ENCODE measurements at places on chromosomes 2 and 18.

DNA sequence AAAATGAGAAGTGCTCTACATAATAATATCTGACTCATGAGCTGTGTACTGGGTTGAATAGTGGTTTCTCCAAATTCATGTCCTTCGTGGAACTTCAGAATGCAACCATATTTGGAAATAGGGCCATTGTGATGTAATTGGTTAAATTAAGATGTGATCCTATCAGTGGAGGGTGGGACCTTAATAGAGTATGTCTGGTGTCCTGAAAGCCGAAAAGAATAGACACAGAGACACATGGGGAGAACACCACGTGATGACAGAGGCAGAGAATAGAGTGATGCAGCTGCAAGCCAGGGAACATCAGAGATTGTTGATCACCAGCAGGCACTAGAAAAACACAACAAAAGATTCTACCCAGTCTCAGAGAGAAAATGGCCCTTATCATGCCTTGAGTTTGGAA is 310.1 kb downstream of the EXOC6B start:
- no peak for DNase-seq

DNA sequence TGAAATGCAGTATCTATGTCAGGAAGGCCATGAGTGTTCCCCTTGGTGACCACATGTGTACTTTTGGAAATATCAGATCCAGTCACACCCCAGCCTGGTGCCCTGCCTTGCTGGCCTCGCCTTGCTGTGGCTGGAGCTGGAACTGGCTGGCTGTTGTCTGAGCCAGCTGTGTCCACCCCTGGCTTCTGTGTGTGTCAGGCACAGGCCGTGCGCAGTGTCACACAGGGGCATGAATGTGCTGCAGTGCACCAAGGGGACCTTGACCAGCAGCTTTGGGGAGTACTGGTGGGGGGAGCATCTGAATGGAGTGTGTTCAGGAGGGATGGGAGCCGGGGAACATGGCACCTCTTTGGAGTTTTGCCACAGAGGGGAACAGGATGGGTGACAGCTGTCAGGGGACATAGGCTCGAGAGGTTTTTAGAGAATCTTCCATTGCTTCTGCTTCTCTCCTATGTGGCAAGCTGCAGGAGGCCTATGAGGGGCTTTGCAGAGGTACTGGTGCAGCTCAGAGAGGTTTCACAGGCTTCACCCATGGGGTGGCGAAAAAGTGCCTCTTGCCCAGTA is 44.7 kb upstream of the FAHD2A start:
- DNase-seq = no peak

- DNase-seq = no peak
Measured at GRCh38 chr2:63049970-63050333, 678 bp upstream of the OTX1 start.

- no peak for DNase-seq
Measured at GRCh38 chr2:159010963-159011362, 42.5 kb downstream of the TANC1 start.

DNA sequence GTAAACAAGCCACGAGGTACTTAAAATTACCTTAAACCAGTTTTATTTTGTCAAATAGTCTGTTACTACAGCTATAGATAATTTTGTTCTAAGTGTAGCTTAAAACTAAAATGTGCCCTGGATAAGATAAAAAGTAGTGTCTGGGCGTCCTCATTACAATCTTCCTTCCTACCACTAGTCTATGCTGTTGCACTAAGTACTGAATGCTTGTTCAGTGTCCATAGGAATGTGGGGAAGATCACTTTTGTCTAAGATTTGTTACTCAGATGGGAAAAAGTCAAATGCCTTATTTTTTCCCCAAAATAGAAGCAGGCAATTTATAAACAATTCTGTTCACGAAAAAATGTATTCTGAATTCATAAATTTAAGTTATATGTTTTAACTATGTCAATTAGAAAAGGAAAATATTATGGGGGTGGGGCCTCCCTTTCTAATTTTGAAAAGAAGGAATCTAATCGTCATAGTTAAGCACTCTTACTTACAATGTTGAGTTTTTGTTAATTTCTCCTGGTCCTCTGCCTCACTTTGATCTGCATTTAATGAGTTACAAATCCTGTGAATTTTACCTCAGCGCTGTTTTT is 140.4 kb upstream of the VRK2 start:
- no peak for DNase-seq

DNA sequence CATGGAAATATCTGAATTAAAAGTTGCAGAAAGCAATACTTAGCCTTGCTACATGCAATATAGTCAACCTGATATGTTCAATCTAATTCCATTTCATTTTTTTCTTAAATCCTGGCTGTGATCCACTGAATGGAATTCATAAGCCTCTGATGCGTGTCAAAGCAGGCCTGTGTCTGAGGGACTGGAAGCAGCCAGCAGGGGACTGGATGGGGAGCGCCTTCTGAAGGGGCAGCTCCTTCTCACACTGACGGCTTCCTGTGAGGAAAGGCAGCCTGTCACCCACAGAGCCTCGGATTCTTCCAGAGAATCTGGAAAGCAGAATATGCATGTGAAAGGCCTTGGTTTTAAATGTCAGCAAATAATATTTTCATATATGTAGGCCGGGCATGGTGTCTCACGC is 73.5 kb downstream of the KCNF1 start:
- DNase-seq = no peak

DNA sequence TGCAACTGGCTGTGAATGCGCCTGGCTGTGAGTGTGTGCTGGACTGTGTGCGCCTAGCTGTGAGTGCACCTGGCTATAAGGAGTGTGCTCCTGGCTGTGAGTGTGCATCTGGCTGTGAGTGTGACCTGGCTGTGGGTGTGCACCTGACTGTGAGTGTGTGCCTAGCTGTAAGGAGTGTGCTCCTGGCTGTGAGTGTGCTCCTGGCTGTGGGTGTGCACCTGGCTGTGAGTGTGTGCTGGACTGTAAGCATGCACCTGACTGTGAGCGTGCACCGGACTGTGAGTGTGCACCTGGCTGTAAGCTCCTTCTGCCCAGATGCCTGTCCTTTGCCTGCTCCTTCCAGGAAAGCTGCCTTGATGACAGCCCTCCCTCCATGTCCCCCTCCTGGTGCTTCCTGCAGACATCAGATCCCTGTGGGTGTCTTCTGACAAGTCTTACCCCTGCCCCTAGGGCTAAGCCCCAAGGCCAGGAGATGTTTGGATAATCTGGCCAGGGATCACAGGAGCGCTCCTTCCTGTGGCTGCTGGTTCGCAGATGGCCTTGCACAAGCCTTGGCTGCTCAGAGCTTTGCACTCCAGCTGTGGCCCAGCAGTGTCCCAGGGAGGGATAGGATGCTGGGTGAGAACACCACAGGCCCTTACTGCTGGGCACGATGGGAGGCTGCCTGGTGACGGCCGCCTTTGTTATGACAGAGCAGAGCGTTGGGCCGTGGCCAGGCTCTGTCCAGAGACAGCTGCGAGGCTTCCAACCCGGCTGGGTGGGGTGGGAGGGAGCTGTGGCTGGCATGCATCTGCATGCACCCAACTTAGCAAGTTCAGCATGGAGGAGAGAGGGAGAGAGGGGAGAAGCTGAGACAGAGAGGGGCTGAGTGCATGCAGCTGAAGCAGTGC is 89.9 kb downstream of the GLI2 start:
- DNase-seq = no peak

DNA sequence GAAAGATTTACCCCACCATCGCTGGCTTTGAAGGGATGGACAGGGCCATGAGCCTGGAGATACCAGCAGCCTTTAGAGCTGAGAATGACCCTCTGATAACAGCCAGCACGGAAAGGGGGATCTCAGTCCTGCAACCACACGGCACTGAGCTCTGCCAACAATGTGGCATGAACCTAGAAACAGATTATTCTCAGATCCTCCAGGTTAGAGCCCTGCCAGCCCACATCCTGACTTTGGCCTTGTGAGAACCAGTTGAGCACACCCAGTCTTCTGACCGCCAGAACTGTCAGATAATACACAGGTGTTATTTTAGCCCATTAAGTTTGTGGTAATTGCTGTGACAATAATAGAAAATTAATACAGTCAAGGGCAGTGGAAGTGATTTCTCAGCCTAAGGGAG is 9.4 kb upstream of the GNLY start:
- no peak for DNase-seq

GRCh38 chr2:181250691-181251090 is 206.5 kb upstream of the ITGA4 start:
- no peak for DNase-seq

DNA sequence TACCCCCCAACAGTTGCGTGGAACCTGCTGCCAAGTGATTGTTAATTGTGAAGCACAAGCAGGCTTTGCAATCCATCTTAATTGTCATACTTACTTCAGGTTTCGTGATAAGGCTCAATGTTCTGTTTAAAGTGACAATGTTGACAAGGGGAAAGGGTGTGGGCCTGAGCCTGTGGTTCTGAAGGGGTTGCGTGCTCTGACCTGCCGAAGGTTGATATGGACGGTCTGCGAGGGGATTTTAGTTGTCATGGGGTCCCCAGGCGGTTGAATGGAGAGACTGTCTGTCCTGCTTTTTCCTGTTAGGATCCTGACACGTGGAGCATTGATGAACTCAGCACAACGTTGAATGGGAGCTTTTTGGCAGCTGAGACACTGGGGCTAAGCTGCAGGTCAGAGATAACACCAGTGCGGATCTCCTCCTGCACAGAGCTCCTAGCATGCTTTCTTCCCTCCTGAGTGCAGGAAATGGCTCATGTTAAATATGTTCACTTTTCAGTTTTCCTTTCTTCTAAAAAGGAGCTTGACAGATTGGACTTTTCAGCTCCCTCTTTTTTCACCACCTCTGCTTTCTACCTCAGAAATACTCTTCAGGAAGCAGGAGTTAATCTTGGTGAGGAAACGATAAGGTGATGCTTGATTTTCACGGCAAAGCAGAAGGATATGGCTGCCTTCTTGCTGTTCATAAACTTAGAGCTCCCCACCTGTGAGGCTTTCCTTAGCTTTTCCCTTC is 62.9 kb upstream of the ZEB2 start:
- DNase-seq = no peak

GRCh38 chr18:70559446-70559845 is 270.6 kb downstream of the SOCS6 start:
- DNase-seq = no peak

DNA sequence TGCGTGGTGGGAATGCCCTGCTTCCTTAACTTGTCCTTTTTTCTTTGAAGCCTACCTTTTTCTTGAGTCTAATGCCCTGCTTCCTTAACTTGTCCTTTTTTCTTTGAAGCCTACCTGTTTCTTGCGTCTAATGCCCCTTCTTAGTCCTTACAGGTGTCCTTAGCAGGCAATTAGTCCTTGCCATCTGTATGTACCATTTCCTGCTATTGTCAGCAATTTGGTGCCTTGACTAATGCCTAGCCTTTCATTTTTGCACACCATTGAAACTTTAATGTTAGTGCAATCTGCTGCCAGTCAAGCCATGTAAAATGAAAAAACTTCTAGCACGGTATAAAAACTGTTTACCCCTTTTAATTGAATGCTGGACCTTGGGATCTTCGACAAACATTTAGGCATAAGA is 4.3 kb downstream of the KDM3A start:
- DNase-seq = no peak

- no peak for DNase-seq
Measured at GRCh38 chr2:210541290-210541902, 15.0 kb upstream of the CPS1 start.

DNA sequence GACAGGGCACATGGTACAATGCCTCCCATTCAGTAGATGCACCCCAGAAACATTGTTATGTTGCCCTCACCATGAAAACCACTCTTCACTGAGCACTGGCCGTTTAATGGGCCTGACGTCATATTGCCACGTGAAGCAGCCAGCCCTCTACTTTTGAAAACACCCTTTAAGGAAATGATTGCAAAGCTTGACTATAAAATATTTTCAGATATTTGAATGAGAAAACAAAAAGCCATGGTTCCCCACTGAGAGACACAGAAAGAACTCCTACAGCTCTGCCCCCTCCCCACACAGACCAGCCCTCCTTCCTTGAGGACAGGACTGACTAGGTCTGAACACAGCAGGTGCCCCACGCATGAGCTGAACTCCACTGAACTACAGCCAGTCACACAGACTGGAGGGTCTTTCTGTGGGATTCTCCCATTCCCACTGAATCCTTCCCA is 349.1 kb downstream of the ANAPC1 start:
- DNase-seq = no peak

- DNase-seq = no peak
Measured at GRCh38 chr2:158006961-158007719, 94.5 kb upstream of the UPP2 start.

- DNase-seq = no peak
Measured at GRCh38 chr2:8993902-8994278, 9.6 kb downstream of the MBOAT2 start.

GRCh38 chr2:24509425-24509824 is 18.4 kb downstream of the NCOA1 start:
- no peak for DNase-seq

DNA sequence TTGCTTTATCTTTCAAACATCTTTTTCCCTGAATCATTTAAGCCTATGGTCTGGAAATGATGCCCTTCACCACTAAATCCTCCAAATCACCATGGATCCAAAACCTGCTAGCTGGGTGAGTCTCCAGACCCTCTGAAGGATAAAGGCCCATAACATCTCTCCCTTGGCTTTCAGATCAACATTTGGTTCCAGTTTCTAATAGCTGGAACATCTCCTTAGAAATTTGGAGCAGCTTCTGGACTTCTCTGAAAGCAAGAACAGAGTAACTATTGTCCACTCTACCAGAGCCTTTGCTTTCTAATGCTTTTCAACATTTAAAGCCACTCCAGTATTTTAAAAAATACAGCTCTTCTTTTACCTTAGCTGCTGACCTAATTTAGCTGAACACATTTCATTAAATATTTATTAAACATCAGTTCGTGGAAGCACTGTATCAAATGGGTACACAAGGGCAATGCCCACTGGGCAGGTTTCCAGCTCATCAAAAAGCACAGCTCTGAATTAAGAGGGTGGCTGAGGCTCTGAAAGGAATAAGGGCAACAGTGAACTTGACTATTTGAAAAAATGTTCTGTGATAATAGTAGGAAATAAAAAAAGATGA is 75.3 kb downstream of the GALNT3 start:
- DNase-seq = no peak

- DNase-seq = peak; percentile 27
Measured at GRCh38 chr2:157751462-157752058, 122.9 kb upstream of the ACVR1C start.

DNA sequence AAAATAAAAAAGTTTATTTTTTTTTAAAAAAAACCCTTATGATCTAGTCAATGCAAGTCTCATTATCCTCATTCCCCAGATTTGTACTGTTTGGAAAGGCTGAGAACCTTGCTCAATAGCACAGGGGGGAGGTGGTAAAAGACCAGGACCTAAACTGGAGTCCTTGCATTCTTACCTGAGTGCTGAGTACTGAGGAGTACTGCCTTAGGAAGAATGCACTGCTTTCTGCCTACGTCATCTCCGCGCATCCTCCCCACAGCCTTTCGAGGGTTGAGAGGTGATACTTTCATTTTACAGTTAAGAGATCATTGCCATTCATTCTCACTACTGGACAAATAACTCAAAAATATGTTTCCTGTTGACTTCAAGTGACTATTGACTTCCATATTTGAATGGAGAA is 73.8 kb downstream of the MAP3K20 start:
- DNase-seq = peak; percentile 26

- DNase-seq = no peak
Measured at GRCh38 chr2:205740381-205740780, 58.1 kb downstream of the NRP2 start.

GRCh38 chr2:222268311-222268990 is 30.3 kb downstream of the PAX3 start:
- no peak for DNase-seq

GRCh38 chr2:425947-426346 is 138.1 kb upstream of the ALKAL2 start:
- DNase-seq = no peak

Measured in stimulated activated CD4-positive, alpha-beta T cell treated with anti-CD3 and anti-CD28 coated beads, Interleukin-15, amount 100 ng/mL, for 48 hours (primary cell).